ENCODE measurements at places on chromosomes 5 and 9.

- DNase-seq = no peak
Observed at GRCh38 chr9:99713838-99714306, 107.8 kb upstream of the NR4A3 start.

- no peak for DNase-seq
Observed at GRCh38 chr9:115412656-115413055, 294.7 kb upstream of the TNC start.

DNA sequence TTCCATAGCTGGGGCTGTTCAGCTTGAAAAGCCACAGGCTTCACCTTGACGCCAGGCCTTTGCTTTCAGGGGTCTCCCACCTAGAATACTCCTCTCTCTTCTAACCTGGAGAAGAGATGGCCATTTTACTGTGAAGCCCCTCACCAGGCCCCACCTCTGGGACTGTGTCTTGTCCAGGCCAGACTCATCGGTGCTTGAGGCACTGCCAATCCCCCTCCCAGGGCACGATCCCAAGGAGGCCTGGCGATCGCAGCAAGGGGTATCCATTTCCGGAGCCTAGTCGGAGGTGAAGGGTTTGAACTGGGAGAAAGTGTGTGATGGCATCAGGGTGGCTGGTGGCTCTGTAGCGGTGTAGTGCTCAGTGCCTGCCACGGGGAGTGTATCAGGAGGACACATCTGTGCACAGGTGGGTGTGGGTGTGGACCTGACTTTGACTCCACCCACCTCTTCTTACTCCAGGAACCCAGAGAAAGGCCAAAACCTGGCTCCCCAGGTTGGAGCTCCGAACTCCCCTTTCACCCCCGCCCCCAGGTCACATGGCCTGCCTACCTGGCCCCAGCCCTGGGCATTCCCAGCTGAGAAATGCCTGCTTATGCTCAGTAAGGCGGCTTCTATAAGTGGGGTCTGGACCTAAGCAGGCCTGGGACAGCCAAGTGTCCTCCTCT lies 27.4 kb upstream of the ENHO start:
- DNase-seq = no peak

GRCh38 chr5:148972396-148972795 lies 90.5 kb downstream of the SH3TC2 start:
- DNase-seq = no peak

GRCh38 chr5:74630453-74631066 lies 10.0 kb downstream of the ENC1 start:
- DNase-seq = no peak

DNA sequence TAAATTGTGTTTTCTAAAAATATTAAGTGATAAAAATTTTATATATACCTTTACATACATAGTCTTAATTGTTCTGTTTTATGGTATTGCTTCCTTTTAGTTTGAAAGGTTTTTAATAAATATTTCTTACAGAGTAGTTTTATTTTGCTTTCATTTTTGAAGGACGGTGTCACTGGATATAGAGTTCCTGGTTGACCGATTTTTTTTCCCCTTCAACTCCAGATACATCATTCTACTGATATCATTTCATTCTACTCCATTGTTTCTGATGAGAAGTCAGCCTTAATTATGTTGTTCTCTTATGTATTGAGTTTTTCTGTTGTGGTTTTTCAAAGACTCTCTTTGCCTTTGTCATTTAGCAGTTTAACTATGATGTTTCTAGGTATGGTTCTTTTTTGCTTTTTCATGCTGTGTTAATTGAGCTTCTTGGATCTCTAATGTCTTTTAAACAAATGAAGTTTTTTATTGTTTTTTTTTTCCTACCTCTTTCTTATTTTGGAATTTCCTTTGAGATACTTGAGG lies 30.4 kb downstream of the MTREX start:
- DNase-seq = no peak

- no peak for DNase-seq
Observed at GRCh38 chr9:89543621-89544278, 45.8 kb upstream of the SEMA4D start.
